ENCODE measurements at places on chromosomes 12 and 14. TPM values are rescaled to one million over a fixed set of nuclear protein-coding genes. Genes with fewer than 3 reads are reported as not detected.

- no peak for DNase-seq
Measured at GRCh38 chr14:61474015-61474414, 152.6 kb downstream of the PRKCH start.

GRCh38 chr12:1325666-1326065 is 268.7 kb downstream of the FBXL14 start:
- DNase-seq, result no peak

Gene SERPINA4
- total RNA-seq, result not detected

DNA sequence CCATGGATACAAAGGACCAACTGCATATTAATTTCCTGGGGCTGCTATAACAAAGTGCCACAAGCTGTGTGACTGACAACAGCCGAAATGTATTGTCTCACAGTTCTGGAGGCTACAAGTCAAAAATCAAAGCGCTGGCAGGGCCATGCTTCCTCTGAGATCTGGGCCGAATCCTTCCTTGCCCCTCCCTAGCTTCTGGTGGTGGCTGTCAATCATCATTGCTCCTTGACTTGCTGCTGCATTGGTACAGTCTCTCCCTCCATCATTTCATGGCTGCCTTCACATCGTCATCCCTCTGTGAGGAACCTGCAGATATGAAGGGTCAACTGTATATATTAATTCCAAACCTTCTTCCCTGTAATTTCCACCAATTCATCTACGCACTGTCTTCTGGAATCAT is 118.3 kb downstream of the EXOC5 start:
- no peak for DNase-seq

DNA sequence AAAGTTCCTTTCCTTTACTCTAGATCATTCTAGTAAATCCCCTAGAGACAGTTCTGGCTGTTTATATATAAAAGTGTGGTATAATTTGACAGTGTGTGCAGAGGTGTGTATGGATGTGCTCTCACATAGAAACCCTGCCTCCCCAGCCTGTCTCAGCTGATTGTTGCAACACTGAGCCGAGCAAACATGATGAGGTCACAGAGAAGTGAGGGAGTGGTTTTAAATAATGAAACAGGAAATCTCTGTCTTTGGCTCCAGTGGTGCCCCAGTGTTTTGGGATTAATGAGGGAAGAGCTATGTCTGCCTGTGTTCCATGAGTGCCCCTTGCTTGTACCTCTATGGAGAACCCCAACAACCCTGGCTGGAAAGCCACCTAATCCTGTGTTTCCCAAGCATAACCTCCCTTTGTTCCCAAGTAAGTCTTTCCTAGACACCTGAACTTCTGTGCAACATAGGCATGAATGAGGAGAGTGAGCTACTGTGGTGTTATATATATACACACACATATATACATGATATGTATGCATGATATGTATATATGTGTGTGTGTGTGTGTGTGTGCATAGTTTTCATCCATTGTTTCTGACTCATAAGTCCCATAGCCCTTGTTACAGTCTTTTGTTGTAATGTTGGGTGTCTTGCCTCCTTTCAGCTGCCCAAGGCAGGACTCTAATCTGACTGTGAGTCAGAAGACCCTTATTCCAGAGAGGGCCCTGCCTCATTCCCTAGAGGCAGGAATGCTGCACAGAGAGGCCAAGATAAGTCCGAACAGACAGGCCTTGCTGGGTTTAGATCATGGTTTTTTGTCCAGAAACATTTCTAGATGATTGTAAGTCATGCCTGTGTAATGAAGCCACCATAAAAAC is 18.0 kb downstream of the TRAF3 start:
- DNase-seq, result peak; percentile 75

- DNase-seq, result no peak
Measured at GRCh38 chr14:55968741-55969140, 149.5 kb upstream of the PELI2 start.

- no peak for DNase-seq
Measured at GRCh38 chr12:4939418-4940023, 29.8 kb downstream of the KCNA1 start.

DNA sequence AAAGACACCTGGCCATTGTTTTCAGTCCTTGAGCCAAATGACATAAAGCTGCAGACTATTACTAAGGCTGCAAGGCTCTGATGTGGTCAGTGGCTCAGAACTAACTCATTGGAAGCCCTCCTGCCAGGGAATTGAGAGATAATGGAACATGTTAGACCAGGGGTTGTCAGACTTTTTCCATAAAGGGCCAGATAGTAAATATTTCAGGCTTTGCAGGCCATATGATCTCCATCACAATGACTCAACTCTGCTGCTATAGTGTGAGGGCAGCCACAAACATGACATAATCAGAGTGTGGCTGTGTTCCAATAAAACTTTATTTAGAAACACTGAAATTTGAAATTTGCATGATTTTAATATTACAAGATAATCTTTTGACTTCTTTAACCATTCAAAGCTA is 140.3 kb downstream of the TMEM30B start:
- peak; percentile 95 for DNase-seq

DNA sequence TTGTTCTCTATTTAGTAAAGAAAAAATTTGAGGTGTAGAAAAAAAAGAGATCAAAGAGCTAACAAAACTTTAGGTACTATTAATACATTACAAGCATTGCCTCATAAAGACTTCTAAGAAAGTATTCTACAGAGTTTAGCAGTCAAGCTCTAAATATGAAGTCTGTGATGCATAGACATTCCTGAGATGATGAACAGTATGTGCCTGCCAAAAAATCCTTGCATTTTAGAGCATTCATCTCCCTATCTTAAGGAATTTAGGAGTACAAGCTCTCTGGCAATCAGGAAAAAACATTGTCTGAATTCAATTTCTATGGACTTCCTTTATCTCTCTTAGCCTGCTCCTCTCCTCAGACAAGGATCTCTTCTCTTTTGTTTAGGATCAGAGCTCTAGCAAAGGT is 202.6 kb upstream of the LRFN5 start:
- DNase-seq, result no peak

DNA sequence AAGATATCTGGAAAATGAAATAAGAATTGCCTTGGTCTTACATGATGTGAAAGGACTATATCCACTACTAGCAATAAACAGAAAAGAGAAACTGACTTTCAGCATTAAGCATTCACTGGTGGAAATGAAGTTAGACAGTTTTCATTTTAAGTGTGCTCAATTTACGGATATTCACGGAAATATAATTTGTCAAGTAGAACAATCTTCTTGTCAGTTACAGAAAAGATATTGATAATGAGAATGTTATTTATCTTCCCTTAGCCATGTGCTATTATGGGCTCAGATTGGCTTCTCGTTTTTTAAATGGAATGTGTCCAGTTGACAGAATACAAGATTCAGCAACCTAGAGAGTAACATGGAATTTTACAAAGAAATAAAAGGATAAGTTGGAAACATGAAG is 118.6 kb upstream of the SLCO1C1 start:
- DNase-seq, result no peak

GRCh38 chr14:55523321-55523720 is 56.7 kb upstream of the KTN1 start:
- DNase-seq, result no peak

GRCh38 chr14:74531467-74531866 is 37.9 kb downstream of the ISCA2 start:
- DNase-seq, result peak; percentile 40

Gene ZNF10
- total RNA-seq, result 0.50 TPM

DNA sequence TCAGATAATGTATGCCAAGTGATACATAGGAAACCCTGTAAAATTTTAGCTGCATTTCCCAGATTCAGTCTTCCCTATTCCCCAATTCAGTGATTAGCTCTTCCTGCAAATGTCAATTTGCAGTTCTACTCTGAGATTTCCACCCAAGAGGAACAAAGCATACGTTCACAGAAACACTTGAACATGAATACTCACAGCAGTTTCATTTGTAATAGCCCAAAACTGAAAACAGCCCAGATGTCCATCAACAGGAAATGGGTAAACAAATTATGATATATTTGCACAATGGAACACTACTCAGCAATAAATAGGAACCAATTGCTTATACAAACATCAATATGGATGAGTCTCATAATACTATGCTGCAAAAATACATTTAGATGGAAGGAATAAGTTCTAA is 194.2 kb downstream of the GXYLT1 start:
- DNase-seq, result no peak

GRCh38 chr14:20470603-20470901 is 1.3 kb downstream of the PNP start:
- peak; percentile 42 for DNase-seq

- peak; percentile 79 for DNase-seq
Measured at GRCh38 chr14:38357557-38357956, 101.7 kb upstream of the CLEC14A start.

Gene PRB2
- total RNA-seq, result not detected

Gene CD69
- total RNA-seq, result 0.16 TPM

GRCh38 chr14:68986926-68987652 is 8.0 kb upstream of the ACTN1 start:
- DNase-seq, result peak; percentile 70

DNA sequence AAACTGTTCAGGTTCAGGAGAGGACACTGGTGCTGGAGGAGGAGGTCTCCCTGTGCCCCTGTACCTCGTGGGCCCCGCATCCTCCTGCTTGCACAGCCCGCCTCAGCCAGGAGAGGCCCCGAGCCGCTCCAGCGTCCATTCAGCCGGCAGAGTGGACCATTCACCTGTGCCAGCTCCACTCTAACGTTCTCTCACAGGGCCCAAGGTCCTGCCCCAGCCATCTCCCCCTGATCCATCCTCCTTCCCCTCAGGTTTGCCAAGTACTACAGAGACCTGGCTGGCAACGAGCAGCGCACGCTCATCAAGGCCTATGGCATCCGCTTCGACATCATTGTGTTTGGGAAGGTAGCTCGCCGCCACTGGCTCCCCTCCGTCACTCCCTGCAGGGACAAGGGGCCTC is 22.2 kb downstream of the P2RX4 start:
- DNase-seq, result no peak

GRCh38 chr12:100481021-100481420 is 7.4 kb downstream of the NR1H4 start:
- DNase-seq, result peak; percentile 7

DNA sequence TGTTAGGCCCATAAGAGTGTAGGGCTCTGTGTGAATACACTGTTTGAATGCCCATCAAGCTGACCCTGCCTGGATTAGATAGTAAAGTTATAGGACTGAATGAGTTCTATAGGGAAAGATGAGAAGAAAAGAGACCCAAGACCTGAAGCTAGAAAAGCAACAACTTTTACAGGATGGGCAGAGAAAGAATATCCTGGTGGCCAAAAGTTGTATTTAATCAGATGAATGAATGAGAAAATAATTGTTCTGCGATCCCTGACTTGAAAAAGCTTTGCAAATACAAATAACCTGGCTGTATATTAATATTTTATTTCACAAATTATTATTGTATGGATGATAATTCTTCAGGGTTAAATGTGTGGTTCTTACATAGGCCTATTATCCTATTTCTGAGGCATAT is 2.8 kb upstream of the ANO6 start:
- no peak for DNase-seq

Gene OR6C68
- total RNA-seq, result not detected

Gene DAD1
- total RNA-seq, result 280 TPM

Gene RND1
- total RNA-seq, result 0.07 TPM

Gene GPR68
- total RNA-seq, result 2.3 TPM

Gene OR6C2
- total RNA-seq, result not detected

Gene FAM186B
- total RNA-seq, result 0.17 TPM

- DNase-seq, result no peak
Measured at GRCh38 chr12:102741196-102741595, 175.8 kb downstream of the PAH start.

- no peak for DNase-seq
Measured at GRCh38 chr14:46999661-47000060, 348.1 kb upstream of the RPL10L start.

Gene JPH4
- total RNA-seq, result 32.5 TPM

- DNase-seq, result no peak
Measured at GRCh38 chr12:2765052-2765451, 29.7 kb upstream of the FKBP4 start.

GRCh38 chr14:84976805-84977204 is 553.1 kb upstream of the FLRT2 start:
- no peak for DNase-seq

DNA sequence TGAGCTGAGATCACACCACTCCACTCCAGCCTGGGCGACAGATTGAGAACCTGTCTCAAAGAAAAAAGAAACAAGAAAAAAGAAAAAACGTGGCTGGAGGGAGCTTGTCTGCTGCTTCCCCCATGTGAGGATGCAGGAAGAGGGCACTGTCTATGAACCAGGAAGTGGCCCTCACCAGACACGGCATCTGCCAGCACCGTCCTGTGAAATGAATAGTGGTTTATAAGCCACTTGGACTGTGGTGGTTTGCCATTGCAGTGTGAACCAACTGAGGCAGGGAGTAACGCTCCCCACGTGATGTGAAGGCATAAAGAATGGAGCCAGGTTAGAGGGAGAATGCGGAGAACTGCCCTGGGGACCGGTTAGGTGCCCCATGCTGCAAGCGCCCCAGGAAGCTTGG is 4.5 kb upstream of the BRF1 start:
- no peak for DNase-seq

GRCh38 chr14:24167469-24168114 is 4.3 kb upstream of the REC8 start:
- no peak for DNase-seq

Gene TRPV4
- total RNA-seq, result 0.50 TPM

Gene HOXC10
- 2.7 TPM for total RNA-seq

Gene RTN1
- 13.9 TPM for total RNA-seq

GRCh38 chr14:91473046-91473445 is 37.1 kb downstream of the PPP4R3A start:
- DNase-seq, result no peak

Data from HT1080 (cell line).